Sigmoid colon (tissue), 7 donors: ENCODE measurements at places on chromosomes 5 and 9.

DNA sequence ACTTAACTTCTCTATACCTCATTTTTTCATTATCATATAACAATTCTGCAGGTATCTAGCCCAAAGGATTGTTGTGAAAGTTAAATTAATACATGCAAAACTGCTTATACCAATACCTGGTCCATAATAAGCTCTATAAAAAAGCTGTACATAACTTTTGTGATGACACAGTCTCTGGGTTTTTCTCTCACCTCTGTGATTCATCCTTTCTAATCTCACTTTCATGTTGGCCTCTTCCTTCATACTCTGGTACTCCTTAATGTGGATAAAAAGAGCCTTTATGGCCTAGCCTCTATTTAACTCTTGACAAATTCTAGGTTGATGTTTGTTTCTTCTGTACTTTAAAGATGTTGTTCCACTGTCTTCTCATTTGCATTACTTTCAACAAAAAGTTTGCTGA, 162.9 kb upstream of the ACOT12 start:
- DNase-seq, result no peak

DNA sequence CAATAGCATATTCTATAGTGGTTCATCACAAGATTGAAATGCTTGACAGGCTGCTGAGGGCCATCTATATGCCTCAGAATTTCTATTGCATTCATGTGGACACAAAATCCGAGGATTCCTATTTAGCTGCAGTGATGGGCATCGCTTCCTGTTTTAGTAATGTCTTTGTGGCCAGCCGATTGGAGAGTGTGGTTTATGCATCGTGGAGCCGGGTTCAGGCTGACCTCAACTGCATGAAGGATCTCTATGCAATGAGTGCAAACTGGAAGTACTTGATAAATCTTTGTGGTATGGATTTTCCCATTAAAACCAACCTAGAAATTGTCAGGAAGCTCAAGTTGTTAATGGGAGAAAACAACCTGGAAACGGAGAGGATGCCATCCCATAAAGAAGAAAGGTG, 43.8 kb downstream of the GCNT1 start:
- no peak for DNase-seq

DNA sequence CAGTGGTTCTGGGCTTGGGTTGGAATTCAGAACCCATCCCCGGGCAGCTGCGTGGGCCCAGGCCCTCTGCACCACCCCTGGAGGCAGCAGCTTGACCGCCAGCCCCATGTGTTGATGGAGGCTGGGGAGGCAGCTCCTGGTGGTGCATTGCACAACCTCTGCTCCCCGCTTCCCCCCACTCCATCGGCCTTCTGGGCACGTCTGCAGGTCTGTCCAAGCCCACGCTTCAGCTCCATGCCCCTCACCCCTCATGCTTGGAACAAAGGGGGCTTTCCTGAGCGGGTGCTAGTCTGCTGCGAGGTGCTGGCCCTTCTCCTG, 1.4 kb downstream of the NCS1 start:
- peak; percentile 83 for DNase-seq

DNA sequence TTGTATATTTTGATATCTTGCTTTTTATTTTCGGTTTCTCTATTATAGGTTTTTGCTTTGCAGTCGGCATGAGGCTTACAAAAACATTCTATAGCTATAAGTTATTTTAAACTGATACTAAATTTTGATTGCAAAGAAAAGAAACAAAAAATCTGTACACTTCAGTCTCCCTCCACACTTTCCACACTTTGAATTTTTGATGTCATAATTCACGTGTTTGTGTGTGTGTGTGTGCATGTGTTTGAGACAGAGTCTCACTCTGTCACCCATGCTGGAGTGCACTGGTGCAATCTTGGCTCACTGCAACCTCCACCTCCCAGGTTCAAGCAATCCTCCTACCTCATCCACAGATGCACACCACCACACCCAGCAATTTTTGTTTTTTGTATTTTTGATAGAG, 124.9 kb downstream of the MRPS30 start:
- DNase-seq, result no peak
